ENCODE measurements at places on chromosomes 5 and 9. TPM values are rescaled to one million over a fixed set of nuclear protein-coding genes. Genes with fewer than 3 reads are reported as not detected.

The CER1 gene
- total RNA-seq = not detected

The TMEM252 gene
- not detected for total RNA-seq

The PITX1 gene
- total RNA-seq = not detected

The RIOK2 gene
- total RNA-seq = 25.7 TPM

The OR1J2 gene
- total RNA-seq = not detected

The AGXT2 gene
- not detected for total RNA-seq

The EIF4EBP3 gene
- total RNA-seq = not detected

The DND1 gene
- 0.31 TPM for total RNA-seq

The GRIA1 gene
- 229 TPM for total RNA-seq

The PCYOX1L gene
- total RNA-seq = 11.9 TPM

The ZBED3 gene
- 2.2 TPM for total RNA-seq

The PPP2R2B gene
- 141 TPM for total RNA-seq

The C5orf58 gene
- total RNA-seq = not detected

The SHOC1 gene
- total RNA-seq = 0.16 TPM

The DAB2 gene
- 23.4 TPM for total RNA-seq

The AIF1L gene
- total RNA-seq = 17.8 TPM

The LTC4S gene
- total RNA-seq = 1.7 TPM

The ADAMTS12 gene
- 1.2 TPM for total RNA-seq

The F2RL1 gene
- 2.8 TPM for total RNA-seq

The SPINK1 gene
- total RNA-seq = not detected

Measured in occipital lobe (tissue), 3 donors.